ENCODE measurements at places on chromosomes 4 and X.

DNA sequence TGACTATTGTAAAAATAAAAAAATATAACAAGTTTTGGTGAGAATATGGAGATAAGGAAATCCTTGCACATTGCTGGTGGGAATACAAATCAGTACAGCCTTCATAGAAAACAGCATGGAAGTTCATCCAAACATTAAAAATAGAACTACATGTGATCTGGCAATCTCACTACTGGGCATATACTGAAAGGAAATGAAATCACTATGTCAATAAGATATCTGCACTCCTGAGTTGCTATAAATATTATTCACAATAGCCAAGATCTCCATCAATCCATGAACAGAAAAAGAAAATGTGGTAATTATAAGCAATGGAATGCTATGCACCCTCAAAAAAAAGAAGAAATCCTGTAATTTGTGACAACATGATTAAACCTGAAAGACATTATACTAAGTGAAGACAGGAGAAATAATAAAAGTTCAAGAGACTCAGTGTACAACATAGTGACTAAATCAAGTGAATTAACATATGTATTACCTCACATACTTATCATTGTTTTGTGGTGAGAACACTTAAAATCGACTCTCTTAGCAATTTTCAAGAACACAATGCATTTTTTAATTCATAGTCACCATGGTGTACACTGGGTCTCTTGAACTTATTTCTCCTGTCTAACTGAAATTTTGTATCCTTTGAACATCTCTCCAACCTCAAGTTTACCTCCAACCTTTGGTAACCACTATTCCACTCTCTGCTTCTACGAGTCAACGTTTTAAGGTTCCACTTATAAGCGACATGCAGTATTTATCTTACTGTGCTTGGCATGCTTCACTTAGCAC, 1703.7 kb upstream of the AGA start:
- no peak for DNase-seq

GRCh38 chr4:146329050-146329716, 114.8 kb downstream of the REELD1 start:
- DNase-seq: no peak

DNA sequence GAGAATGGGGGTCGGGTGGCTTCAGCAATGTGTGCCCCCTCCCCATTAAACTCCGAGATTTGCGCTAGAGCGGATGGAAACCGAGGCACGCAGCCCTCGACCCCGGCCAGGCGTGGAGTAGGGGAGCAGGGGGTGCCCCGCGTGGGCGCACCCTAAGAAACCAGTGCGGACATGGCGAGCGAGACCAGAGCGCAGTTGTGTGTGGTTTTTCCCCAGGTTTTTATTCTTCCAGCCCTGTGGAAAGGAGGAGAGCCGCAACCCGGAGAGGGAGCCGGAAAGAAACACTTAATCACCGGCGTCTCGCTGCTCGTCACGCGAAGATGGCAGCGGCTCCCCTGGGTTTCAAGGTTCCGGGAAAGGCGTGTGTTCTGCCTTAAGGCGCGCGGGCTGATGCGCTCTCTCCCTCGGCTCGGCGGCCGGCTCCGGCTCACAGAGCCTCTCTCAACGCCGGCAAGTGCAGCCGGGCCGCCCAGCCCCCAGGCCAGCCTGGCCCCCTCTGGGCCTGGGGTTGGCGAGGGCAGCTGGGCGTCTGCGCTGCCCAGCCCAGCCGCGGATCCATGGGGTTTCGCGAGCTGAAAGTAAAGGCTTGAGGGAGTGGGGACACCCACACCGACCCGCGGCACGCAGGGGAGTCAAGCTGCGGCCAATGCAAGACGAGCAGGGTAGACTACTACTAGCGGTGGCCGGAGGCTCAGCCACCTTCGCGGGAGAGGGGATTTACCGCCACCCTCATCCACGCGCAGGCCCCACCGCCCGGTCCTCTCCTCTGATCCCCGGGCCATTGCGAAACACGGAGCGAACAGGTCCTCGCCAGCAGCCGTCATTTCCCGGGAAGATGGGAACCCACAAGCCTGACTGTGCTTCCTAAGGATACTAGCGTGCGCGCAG, 74.0 kb upstream of the BCOR start:
- no peak for DNase-seq

GRCh38 chrX:46463682-46464081, 81.5 kb downstream of the ZNF674 start:
- no peak for DNase-seq

DNA sequence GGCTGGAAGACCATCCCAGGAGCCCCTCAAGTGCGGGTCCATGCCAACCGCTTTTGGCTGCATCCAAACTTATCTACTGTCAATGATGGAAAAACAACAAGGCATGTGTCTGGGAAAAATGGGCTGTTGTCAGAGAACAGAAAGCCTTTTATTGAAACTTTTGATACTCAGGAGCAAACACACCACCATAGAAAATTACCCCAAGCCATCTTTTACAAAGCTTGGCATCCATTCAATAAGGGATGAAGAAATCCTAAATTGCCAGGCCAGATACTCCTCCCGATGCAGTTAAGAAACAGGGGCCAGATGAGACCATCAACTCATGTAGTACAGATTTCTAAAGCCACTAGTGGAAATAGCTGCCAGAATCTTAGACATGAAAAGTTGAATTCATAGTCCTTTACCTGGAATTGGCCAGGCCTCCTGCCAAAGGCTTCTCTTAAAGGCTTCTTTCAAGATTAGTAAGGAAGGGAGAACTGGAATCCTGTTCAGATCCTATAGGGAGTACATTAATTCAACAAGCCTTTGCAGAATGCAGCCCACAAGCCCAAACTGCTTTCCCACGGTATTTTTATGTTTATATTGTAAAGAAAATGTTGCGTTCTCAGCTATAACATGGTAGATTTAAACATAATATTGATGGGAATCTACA, 145.4 kb upstream of the MAP3K15 start:
- DNase-seq: no peak

DNA sequence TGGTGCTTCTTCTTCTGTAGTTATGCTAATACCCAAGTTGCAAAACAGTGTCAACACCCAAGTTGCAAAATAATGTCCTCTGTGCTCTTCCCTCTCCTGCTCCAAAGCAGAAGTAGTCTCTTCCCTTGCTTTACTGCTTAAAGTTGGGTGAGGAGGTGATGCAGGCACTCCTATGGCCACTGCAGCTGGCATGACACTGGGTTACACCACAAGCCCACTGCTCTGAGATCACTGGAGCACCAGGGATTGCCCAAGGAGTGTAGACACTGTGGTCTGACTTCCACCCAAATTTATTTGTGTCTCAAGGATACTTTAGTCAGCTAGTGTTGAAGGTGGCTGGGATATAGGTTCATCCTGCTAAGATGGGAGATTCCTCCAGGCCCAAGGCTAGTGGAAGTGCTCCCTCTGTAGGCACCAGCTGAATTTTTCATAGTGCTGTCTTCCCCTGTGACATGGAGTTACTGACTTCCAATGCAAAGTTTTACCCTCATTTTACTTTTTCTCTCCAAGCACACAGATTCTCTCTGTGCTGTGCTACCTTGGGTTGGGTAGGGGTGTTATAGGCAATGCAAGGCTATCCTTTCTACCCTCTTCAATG, 196.2 kb upstream of the TENT5D start:
- DNase-seq: no peak

GRCh38 chr4:3712936-3713335, 53.2 kb upstream of the ADRA2C start:
- no peak for DNase-seq

GRCh38 chrX:71067712-71068043, 456 bp downstream of the SNX12 start:
- no peak for DNase-seq

Measured in cortex of kidney (tissue), 1 donor.